NCI-H446 treated with DMSO at 0.1 percent for 48 hours (cell line): ENCODE measurements at places on chromosomes 16 and 17.

DNA sequence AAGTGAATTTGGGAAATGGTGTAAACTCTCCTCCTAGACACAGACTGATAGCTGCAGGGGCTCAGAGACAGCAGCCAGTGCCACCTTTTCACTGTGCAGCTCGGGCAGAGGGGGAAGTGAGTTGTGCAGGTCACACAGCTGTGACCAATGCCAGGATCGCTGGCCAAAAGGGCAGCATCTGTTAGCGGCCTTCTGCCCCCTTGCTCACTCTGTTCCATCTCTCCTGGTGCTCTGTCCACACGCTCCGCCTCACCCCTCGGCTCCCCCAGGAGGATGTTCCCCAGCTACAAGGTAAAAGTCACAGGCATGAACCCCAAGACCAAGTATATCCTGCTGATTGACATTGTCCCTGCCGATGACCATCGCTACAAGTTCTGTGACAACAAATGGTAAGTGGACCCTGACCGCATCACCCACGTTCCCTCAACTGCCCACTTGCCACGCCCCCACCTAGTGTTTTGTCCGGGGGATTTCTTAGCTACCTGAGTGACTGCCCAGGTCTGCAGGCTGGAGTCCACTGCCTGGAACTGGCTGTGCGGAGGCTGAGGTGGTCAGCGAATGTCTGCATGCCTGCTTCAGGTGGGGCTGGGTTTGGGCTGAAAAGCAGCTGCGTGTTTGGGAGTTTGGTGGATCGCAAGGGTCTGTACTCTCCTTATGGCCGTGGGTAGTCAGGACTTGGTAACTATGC is 13.5 kb downstream of the TBX4 start:
- DNase-seq = no peak

DNA sequence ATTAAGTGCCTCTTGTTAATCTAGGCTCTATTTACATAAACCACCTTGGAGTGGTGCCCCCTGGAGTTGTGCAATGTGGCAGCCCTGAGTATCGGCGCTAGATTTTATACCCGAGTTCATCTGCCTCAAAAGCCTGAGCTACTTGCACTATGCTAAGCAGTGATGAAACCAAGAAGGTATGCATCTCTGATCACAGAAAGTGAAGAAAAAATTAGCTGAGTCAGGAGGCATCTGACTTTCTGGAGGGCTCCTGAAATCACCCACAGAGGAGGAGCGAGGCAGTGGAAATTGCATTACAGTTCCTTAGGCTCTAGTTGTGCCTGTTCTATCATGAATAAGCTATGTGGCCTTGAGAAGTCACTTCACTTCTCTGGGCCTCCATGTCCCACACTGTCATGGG is 80.3 kb upstream of the PSMD7 start:
- no peak for DNase-seq

DNA sequence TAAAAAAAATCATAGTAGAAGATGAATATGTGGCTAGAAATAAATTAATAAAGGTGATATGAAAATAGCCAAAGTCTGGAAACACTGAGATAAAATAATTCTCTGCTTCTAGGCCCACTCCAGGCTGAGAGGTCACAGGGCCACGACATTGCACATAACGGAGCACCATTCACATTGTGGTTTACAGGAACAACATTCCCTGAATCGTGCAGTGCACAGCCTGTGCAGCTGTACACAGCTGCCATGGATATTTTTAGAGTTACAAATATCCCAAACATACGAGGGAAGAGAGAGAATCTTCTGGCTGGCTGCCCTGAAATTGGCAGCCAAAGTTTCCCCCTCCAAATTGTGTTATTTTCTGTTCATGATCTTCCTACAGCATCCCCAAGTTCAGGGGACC is 68.8 kb downstream of the GSG1L start:
- no peak for DNase-seq

DNA sequence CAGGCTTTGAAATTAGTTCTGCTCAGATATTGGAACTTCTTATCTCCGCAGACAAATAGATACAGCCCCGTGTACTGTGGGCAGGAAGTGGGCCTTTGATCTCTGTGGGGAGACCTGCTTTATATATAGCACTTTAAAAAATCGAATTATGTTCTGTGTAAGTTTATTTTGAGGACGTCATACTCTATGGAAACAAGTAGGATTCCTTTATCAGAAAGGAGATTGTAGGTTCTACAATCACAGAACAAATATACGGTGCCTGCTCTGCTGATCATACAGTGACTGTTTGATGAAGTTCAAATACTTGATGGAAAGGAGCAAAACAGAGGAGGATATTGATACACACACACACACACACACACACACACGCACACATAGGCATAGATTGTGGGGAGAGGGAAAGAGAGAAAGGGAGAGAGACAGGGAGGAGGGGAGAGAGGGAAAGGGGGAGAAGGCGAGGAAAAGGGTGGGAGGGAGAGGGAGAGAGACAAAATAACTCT is 14.7 kb upstream of the TMEM220 start:
- no peak for DNase-seq

- no peak for DNase-seq
These were observed 30.0 kb downstream of the STH start for GRCh38 chr17:46028981-46029565.

DNA sequence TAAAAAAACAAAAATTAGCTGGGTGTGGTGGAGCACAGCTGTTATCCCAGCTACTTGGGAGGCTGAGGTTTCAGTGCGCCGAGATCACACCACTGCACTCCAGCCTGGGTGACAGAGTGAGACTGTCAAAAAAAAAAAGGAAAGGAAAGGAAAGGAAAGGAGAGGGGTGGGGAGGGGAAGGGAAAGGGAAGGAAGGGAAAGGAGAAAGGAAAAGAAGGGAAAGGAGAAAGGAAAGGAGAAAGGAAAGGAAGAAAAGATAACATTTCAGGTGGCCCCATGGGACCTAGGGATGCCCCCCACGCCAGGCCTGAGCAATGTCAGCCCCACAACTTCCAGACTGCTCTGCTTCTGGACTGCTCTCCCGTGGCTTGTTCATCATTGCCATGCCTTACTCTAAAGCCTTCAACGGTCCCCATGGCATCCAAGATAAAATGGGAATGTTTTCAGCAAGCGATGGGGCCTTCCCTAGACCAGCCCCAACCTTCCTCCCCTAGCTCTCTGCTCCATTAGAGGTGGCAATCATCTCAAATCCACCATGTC is 36.8 kb downstream of the DDX19A start:
- DNase-seq = no peak

- DNase-seq = no peak
These were observed 32.5 kb downstream of the NMT1 start for GRCh38 chr17:45093444-45094110.

DNA sequence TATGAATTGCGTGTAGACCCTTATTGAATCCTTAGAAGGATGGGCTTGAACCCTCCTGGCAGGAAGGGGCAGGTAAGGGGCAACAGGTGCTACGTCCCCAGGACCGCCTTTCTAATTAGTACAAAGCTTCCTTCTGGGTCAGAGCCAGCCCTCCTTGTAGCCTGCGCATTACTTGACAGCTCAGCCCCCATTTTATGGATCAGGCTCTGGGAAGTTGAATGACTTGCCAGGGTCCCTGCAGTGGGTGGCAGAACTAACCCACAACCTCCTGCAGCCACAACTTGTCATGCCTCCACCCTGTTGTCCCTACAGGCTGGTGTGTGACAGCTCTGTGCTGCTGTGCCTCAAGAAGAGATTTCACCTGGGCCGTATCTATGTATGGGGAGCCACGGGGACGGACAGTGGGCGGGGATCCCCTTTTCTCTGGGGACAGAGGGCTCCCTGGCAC is 2.7 kb downstream of the MYO15B start:
- DNase-seq = no peak
